ENCODE measurements at places on chromosomes 7 and 10.
A peak's percentile ranks its signal among the peaks of the same experiment; 100 is the strongest.

DNA sequence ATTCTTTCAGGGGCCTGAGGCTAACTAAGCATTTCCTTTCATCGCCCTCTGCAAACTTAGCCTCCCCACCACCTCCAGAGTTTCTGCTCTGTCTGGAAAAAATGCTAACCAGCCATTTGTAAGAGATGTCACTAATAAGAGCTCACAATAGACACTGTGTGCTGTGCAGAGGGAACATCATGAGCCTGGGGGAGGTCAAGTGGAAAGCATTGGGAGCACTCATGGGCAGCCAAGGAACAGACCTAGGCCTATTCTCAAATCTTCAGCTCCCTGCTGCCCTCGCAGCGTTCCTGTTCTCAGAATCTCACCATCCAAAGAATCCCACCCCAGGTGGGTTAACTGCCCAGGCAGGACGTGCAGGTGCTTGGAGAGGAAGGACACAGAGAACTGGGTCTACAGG is 27.1 kb upstream of the GPAM start:
- DNase-seq = no peak

- no peak for DNase-seq
Measured at GRCh38 chr10:48885376-48885775, 54.3 kb downstream of the LRRC18 start.

- DNase-seq = no peak
Measured at GRCh38 chr10:88890681-88891381, 10.8 kb downstream of the STAMBPL1 start.

GRCh38 chr10:75598998-75599397 is 167.6 kb downstream of the LRMDA start:
- DNase-seq = no peak

DNA sequence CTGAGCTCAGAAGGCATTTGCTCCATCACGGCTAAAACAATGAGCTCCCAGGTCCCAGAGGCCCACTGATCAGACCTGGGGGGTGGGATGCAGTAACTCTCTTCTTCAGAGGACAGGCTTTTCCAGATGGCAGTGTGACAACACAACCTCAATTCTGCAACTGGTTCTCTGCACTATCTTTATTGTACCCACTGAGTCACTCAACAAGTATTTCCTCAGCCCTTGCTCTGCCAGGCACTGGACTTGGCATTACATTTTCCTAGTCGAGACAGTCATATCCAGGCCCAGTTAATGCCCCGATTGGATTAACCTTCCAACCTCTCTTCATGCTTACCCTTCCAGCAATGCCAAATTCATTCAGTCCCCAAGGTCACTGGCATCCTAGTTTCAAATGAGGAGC is 72.6 kb downstream of the JAZF1 start:
- no peak for DNase-seq

DNA sequence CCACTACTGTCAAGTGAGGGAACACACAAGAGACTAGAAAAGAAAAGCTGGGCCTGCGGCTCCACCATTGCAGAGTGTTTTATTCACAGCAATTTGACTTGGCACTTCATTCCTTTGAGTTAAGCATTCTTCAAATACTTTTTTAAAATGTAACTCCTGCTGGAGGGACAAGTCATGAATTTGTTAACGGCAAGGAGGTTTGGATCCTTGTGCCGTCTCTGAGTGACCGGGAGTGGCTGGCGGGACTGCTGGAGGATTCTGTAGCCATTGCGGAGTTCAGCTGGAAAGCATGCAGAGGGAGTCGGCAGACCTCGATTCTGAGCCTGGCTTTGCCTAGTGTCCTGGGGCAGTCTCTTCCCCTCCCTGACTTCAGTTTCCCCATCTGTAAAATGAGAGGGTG is 9.8 kb downstream of the HSPA12A start:
- no peak for DNase-seq

- no peak for DNase-seq
Measured at GRCh38 chr10:117163061-117163953, 25.2 kb upstream of the VAX1 start.

GRCh38 chr10:93899109-93899508 is 5.3 kb downstream of the SLC35G1 start:
- DNase-seq = no peak

GRCh38 chr10:15140698-15141097 is 27.8 kb downstream of the NMT2 start:
- no peak for DNase-seq

GRCh38 chr10:99487125-99487807 is 45.5 kb upstream of the NKX2-3 start:
- DNase-seq = no peak

DNA sequence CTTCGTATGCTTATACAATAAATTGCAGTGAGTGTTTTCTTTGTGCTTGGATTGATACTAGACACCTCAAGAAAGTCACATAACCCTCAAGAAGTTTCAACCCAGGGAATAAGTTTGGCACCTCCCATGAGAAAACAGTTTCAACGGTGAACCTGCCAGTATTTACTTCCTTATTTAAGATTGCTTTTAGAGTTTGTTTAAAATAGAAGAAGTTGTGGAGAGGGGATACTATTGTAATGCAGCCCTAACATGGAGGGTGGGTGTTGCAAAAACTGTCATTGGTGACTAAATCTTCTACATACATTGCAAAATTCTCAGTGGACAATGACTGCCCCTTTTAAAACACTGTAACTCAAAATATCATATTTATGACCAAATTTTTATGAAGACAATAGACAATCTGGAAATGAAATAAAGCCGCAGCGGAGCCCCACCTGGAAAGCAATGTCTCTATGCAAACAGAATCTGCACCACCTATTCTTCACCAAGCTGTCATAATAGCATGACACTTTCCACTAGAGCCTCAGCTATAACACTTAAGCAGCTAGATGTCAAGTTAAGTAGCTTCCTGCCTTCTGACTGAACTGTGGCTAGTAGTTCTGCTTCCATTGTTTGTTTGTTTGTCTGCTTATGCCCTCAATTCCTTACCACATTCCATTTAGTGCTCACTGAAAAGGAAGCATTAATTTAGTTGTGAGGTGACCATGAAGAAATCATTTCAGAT is 98.2 kb downstream of the MDFIC start:
- no peak for DNase-seq

GRCh38 chr10:28317760-28318159 is 14.9 kb upstream of the MPP7 start:
- no peak for DNase-seq

DNA sequence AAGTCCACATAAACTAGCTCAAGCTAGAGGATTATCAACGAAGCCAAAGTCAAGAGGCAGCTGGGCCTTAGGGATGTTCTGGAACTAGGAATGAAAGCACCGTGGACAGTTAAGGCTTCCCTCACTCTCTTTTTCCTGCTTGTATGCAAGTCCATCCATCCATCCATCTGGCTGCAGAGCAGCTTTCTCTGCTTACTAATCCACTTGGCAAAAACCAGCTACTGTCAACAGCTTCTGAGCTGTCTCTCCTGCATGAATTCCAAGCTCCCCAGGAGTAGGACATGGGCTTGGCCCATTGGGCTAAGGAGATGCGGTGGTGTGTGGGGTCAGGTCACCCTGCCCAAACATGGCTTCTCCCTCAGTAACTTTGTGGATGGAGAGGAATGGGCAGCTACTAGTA is 66.2 kb downstream of the NAMPT start:
- DNase-seq = no peak

GRCh38 chr7:48170506-48170905 is 752 bp upstream of the ABCA13 start:
- no peak for DNase-seq

- no peak for DNase-seq
Measured at GRCh38 chr10:106609470-106610266, 554.8 kb downstream of the SORCS1 start.

- DNase-seq = no peak
Measured at GRCh38 chr7:33070277-33070676, 7.7 kb upstream of the NT5C3A start.

DNA sequence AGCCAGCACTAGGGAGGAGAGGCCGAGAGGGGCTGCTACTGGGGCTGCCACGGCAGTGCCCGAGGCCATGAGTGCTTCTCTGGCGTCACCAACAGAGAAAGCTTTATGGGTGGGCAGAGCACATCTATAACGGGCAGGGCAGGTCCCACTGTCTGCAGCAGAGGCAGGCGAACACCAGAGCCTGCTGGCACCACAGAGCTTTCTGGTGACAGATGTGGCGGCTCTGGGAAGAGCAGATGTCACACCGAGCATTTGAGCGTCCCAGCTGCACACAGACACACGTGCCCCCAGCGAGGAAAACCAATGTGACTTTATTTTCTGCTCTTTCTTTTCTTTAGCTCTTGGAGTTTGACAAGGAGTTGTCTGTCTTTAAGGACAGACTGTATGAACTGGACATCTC is 20.5 kb downstream of the NKX6-2 start:
- DNase-seq = no peak

DNA sequence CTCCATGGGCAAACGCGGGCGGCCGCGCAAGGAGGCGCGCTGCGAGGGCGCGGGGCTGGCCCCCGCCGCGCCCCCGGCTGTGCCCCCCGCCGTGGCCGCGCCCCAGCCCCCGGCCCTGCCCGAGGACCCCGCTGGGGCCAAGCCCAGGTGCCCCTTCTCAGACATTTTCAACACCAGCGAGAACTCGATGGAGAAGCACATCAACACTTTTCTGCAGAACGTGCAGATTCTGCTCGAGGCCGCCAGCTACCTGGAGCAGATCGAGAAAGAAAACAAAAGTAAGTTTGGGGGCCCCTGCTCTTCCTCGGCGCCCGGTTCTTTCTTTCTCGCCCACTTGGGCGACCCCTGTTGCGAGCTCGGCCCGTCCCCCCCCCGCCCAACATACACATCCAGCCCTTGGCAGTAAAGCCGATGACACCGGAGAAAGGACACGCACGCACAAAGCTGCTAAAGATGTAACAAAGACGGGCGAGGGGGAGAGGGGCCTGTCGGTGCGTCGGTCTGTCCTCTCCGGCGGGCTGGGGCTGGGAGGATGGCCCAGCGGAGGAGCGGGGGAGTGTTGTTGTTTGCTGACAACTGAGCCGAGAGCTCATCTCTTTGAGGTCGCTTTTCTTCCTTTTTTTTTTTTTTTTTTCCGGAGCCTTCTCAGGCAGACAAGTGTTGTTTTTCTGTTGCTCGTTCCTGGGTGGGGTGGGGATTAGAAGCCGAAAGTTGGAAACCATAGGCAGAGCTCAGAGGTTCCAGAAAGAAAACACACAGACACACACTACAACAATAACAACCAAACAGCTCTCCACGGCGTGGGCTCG is 604 bp downstream of the MXI1 start:
- DNase-seq = peak; percentile 42

DNA sequence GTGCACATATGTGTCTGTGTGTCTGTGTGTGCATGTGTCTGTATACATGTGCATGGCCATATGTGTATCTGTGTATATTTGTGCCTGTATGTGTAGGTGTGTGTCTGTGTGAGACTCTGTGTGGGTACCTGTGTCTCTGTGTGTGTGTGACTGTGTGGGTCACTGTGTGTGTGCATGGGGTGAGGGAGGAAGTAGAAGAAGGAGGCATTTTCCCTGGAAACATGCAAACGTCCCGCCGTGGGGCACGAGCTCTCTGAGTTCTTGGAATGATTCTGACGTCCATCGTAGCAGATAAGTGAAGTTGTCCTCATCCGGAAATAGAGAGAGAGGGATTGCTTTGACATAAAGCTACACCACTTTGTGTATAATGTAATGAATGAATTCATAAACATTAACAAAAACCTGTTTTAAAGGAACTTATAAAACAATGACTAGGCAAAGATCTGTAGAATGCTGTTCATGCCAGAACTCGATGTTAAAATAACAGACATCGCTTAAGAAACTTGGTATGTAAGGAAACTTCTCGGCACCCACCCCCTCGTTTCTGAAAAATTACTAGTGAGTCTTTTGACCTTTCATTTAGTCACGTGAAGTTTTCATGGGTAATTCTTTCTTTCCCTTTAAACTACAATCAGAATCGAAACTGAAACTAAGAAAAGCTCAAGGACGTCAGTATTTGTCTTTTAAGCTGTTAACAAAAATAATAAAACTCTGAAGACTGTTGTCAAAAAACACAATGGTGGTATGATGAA is 43.6 kb upstream of the KLF6 start:
- DNase-seq = peak; percentile 76

DNA sequence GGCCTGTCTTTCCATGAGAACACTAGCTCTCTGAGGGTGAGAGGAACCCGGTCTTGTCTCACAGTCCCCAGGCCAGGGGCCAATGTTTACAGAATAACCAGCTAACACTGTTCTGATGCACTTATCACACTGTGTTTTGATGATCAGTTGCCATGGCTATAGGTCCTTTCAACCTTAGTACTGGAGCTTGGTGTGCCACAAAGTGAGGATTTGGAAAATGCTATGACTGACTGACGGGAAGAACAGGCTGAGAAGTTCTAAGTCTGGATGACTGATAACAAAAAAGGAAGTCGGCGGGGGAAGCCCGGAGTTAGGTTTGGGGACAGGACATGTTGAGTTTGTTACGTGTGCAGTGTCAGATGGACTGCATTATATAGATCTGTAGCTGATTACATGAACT is 141.8 kb downstream of the CTTNBP2 start:
- DNase-seq = no peak

DNA sequence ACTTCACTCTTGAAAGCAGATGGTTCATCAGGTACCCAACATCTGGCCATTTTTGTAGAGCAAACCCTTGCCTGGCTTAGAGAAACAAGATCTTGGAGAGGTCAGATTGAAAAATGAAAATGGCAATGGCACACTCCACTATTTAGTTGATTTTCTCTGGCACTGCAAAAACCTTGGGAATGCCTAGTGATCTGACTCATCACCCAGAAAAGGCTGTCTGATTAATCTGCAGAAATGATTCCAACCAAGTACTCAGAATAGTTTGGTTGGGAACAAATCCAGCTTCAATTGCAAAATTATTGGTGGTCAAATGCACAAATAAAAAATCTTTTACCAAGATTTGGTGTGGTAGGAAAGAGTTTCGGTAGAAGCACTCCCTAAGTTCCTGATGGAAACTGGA is 351.2 kb downstream of the PHTF2 start:
- DNase-seq = no peak

- no peak for DNase-seq
Measured at GRCh38 chr10:62873866-62874265, 57.7 kb upstream of the EGR2 start.

- DNase-seq = no peak
Measured at GRCh38 chr10:95242581-95243317, 48.1 kb downstream of the PDLIM1 start.

DNA sequence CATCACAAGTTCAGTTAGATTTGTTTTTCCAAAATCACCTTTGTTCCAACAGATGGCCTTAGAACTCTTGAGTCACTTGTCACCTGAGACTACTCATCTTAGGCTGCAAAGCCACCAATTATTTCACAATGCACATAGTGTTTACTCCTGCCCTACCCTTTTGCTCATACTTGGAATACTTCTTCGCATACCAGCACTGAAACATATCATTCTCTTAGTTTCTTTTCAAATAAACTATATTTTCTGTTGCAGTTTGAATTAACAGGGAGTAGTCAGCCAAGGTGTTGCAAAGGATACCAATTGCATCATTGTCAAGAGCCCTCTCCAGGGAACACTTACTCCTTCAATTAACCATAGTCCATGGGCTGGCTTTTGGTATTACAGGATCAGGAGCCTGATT is 71.0 kb downstream of the CASD1 start:
- no peak for DNase-seq

GRCh38 chr7:22256541-22257096 is 100.3 kb downstream of the RAPGEF5 start:
- no peak for DNase-seq
